ENCODE measurements at places on chromosomes 7 and 10. TPM values are rescaled to one million over a fixed set of nuclear protein-coding genes. Genes with fewer than 3 reads are reported as not detected.

ZNF800 gene
- 15.8 TPM for total RNA-seq

CPSF4 gene
- 16.7 TPM for total RNA-seq

DNA sequence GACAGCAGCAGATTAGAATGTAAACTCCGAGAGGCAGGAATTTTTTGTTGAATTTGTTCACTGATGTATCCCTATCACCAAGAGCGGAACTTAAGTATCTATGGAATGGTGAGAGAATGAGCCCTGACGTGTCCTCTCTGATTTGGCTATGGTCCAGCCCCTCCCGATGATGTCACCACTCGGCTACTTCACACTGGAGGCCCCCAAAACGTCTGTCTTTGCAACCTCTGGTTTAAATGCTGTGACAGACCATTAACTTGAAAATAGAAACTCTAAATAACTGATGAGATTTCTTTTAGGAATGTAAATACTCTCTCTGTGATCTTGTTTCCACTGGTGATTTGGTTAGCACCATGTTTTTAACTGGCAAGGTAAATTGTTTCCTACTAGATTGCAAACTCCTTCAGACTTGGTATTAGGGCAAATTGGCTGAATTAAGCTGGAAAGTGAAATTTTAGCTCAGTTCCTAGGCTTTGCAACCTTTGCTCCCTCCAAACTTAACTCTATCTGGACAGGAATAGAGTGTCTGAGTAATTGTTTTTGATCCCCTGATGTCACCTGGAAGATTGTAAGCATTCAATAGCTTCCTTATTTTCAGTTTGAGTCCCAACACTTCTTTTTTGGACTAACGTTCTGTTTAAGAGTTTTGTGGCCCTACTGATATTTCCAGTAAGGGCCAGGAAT is 19.1 kb downstream of the SLC16A12 start:
- DNase-seq: peak; percentile 51

DNA sequence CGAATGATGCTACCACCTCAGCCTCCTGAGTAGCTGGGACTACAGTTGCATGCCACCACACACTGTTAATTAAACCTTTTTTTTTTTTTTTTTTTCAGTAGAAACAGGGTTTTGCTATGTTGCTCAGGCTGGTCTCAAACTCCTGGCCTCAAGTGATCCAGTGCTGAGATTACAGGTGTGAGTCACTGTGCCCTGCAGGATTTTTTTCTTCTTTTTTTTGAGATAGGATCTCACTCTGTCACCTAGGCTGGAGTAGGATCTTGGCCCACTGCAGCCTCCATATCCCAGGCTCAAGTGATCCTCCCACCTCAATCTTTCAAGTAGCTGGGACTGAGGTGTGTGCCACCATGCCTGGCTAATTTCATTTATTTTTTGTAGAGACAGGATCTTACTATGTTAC is 6.4 kb downstream of the ACTA2 start:
- DNase-seq: no peak

DNA sequence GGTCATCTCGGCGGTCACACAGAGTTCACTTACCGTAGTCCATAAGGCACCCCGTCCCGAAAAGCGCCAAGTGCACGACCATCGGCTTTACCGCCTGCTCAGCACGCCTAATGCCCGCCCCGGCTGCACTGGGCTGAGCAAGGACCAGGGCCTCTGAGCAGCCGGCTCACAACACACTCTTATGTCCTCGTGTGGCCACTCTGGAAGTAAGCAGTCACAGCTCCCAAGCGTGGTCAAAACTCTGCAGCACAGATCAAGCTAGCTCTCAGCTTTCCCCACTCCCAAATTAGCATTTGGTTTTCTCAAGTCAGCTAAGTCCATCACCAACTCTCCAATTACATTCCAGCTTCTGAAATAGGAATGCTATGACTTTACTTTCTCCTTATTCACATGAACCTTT is 57.7 kb downstream of the MAD1L1 start:
- DNase-seq: no peak

SPDYE5 gene
- not detected for total RNA-seq

EGR2 gene
- total RNA-seq: not detected

IDI2 gene
- not detected for total RNA-seq

UTF1 gene
- total RNA-seq: not detected

GRCh38 chr7:26993816-26994810 is 101.7 kb downstream of the HOXA1 start:
- no peak for DNase-seq

ZNF425 gene
- 0.33 TPM for total RNA-seq
